Fibroblast of mammary gland (primary cell): ENCODE measurements at places on chromosomes 6 and 20.

DNA sequence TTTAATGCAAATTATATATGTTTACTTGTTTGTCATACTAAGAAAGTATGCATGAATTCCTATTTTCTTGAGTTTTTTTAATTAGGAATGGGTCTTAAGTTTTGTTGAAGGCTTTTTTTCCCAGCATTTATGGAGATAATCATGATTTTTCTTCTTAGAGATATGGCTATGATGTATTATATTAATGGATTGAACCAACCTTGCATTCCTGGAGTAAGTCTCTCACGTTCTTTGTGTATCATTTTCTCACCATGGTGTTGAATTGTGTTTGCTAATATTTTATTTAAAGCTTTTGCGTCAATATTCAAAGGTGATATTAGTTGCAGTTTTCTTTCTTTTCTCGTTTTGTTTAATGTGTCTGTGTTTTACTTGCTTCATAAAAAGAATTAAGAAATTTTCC, 48.4 kb upstream of the SLC35D3 start:
- DNase-seq: peak; percentile 19

DNA sequence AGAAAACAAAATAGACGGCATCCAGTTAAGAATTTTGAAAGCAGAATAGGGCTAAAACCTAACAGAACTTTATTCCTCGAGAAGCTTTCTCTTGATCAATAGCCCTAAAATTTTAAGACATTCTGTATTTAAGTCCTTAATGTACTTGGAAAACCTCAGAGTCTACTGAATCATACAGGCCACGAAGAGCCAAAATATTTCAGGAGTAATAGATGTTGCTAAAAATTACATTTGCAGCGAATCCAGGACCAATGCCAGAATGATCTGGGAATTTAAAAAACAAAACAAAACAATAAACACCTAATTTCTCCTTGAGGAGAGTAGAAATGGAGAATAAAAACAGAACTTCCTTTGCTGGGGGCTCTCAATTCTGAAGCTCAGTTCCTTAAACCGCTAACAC, 23.3 kb downstream of the ATXN1 start:
- DNase-seq: peak; percentile 33

- DNase-seq: no peak
Measured at GRCh38 chr20:48949304-48950170, 28.0 kb downstream of the ARFGEF2 start.

DNA sequence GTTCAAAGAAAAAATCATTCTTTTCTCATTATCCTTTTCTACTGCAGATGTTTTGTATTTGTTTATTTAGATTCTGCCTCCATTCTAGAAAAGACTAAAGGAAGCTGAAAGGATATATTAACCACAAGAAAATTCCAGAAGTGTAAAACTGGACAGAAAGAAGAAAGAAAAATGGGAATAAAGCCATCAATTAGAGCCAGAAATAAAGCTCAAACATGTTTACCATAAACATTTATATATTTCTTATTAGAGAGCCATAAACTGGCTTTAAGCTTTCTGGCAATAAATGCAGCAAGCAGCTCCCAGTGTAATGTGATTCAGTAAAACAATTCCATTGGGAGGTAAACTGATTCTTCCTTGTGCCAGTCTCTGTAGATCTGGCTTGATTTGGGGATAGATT, 244.1 kb downstream of the PTPRK start:
- no peak for DNase-seq

DNA sequence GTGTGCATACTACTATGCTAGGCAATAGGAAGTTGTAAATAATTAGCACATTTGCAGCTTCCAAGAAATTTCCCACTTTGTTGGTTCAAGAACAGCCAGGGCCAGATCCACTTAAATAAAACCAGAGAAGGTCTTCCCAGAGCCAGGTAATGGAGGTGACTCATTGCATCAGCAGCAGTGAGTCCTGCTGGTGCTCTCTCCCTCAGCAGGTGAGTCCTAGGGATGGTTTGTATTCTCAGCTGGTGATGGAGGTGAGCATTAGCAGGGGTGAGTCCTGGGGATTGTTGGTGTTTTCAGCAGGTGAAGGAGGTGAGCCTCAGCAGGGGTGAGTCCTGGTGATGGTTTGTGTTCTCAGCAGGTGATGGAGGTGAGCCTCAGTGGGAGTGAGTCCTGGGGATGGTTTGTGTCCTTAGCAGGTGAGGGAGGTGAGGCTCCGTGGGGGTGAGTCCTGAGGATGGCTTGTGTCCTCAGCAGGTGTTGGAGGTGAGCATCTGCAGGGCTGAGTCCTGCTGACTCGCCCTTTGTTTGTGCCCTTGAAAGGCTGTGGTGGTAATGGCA, 232.8 kb upstream of the EXOC2 start:
- no peak for DNase-seq

- DNase-seq: no peak
Measured at GRCh38 chr6:138371452-138371711, 6.3 kb upstream of the SMIM28 start.

DNA sequence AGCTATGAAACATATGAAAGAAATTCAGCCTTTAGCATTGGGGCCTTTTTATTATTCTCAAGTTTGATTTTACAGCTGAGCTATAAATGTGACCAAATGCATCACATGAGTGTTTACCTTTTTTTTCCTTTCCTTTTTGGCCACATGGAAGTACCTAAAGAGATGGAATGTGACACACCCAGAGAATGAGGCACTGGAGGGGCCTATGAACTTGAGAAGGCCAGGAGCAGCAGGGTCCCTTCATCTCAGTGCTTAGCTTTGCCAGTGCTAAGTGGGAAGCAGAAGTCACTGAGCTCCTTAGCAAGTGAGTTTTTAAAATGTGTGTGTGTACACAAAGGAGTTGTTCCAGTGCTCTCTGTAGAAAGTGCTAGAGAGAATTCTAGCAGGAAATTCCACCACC, 44.7 kb downstream of the RREB1 start:
- no peak for DNase-seq

DNA sequence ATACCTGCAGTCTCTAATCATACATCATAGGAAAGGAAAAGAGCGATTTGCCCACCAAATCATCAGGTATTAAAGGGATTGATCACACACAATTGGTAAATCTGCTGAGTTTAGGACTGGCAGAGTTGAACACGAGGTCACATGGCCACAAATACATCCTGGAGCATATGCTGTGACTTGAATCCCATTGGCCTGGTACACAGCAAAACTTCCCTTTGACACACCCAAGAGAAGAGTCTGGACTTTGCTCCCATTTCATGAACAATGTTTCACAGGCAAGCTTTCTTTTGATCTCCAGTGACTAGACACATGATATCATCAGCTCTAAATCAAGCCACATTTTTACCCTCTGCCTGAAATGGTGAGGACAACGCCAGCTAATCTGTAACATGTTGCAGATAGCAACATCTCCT, 117.9 kb downstream of the ISM1 start:
- no peak for DNase-seq

GRCh38 chr6:47479140-47479508, 1.5 kb downstream of the CD2AP start:
- peak; percentile 31 for DNase-seq

- no peak for DNase-seq
Measured at GRCh38 chr6:775863-776262, 82.9 kb upstream of the EXOC2 start.

GRCh38 chr6:143579703-143580102, 68.2 kb upstream of the FUCA2 start:
- DNase-seq: peak; percentile 97

DNA sequence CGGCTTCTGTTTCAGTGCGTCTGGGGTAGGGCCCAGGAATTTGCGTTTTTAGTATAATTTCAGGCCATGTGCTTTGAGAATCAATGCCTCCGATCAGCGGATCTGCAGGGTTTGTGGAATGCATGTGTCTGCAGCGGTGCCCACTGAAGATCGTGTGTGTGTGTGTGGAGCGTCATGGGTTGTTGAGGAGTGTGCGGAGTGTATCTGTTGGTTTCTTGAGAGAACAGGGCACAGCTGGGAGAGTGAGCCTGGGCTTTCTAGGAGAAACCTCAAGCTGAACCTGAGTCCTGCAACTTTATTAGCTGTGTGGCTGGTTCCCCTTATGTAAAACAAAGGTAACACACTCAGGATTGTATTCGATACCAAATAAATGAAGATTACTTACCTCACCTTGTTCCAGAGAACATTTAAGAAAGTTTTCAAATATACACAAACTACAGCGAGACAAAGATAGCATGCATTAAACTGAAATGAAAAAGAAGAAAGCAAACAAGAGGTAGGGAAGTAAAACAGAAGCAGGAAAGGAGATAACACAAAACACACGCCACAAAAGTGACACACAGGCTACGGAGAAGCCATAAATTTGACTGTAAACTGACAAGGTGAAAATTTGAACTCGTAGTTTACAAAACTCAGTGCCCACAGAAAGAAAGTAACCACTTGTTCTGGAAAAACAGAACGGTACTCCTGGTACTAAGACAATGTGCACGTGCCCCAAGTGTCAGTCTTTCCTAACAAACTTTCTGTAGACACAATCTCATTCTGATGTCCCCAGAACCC, 28.8 kb downstream of the PDE10A start:
- no peak for DNase-seq

GRCh38 chr6:136031982-136032381, 180.5 kb downstream of the PDE7B start:
- DNase-seq: peak; percentile 83

- peak; percentile 57 for DNase-seq
Measured at GRCh38 chr20:25296094-25297093, 48.5 kb downstream of the PYGB start.

- peak; percentile 10 for DNase-seq
Measured at GRCh38 chr20:16106191-16106849, 466.9 kb downstream of the KIF16B start.

- no peak for DNase-seq
Measured at GRCh38 chr6:111464184-111464583, 18.8 kb downstream of the REV3L start.

- peak; percentile 76 for DNase-seq
Measured at GRCh38 chr6:75147512-75147911, 58.3 kb downstream of the COL12A1 start.

DNA sequence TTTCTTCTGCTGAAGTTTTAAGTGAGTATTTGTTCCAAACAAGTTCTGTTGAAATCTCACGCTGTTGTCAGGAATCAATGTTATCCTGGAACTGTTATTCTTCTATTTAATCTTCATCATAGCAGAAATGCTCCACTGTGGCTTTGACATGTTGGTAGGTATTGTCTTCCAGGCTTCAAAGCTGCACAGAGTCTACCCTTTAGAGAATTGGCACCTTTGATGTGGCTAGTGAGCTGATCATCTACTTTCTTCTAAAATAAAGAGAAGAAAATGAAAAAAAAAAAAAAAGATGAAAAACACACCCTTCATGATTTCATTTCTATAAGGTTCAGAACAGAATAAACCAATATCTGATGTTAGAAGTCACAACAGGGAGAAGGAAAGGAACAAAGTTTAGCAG, 5.8 kb upstream of the ZSCAN23 start:
- no peak for DNase-seq

GRCh38 chr6:135779213-135779612, 72.3 kb upstream of the PDE7B start:
- no peak for DNase-seq

DNA sequence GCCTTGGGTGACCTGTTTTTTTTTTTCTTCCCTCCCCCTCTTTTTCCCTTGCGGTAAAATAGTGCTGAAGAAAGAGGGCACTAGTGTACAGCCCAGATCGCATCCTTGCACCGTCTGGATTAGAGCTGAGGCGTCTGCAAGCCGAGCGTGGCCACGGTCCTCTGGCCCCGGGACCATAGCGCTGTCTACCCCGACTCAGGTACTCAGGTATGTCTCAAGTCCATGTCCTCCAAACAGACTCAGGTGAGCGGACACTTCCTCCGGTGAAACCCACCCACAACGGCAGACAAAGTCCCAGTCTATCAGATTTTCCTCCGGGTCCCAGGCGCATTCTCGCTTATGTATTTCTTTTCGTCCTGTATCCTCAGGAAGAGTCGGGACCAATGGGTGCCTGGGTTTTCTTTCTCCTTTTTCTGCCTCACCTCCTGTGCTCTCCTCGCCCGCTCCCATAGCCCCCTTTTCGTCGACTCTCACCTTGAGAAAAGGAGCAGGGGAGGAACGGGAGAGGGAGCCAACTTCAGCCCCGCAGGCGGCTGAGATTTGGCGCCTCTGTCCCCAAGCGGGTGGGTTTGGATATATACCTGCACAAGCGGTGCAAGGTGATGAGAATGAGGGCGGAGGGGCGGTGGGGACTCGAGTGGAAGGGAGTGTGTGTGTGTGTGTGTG, 1.1 kb upstream of the GRM1 start:
- peak; percentile 2 for DNase-seq

DNA sequence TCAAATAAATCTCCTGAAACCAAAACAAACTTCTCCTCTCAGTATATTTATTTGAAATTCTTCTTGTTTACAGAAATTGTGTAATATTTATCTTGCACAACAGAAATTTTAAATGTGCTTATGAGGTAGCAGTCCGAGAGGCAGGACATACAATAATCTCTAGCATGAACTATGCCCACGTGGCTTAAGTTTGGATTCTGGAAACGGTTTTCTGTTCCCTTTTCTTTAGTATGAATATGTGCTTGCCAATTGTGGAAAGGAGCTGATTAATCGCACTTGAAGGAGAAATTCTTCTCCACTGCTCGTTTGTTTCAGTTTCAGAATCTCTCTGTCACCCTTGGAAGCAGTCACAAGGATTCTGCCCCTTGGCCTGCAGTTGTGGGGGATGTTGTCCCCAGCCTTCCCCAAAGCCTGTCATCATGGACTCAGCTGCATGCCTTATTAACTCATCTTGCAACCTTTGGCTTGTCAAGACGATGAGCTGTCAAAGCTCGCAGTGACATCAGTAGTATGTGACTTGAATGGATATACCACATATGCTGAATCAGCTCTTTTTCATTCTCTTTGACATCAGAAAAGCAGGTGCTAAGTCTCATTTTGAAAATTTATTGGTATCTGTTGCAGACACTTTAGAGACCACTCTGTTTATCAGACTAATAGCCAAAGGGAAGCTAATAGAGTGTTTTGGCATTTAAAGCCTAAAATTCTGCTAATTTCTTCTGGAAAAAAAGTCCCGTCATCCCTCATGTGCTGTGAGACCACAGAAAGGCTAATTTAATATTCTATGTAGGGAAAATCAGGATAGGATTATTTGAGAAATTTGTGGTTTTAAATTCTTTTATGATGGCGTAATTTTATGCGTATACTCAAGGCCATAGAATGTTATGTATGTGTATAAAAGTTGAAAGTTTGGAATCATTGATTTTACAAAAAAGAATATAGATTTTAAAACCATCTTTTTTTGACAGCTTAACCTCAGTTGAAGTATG, 186.8 kb downstream of the ARID1B start:
- peak; percentile 76 for DNase-seq

DNA sequence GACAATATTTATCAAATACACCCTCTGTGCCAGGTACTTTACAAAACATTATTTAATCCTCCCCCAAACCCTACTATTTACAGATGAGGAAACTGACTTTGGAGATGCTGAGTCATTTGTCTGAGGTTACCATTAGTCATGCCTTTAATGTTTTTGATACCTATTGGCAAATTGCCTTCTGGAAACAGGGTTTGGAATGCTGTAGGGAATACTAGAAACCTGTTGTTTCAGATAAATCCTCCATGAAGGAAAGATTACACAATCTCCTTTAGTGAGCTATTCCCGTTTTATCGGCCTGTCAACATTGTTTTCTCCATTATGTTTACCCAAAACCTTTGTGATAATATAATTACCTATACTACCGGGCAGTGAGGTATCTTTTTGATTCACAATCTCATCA, 93.6 kb upstream of the ADGRF1 start:
- DNase-seq: peak; percentile 97
